Gastrocnemius medialis (tissue), 4 donors: ENCODE measurements at places on chromosomes 2 and 18.

- DNase-seq = no peak
Observed at GRCh38 chr18:46265196-46266156, 161.3 kb downstream of the HAUS1 start.

- DNase-seq = no peak
Observed at GRCh38 chr18:58045242-58046092, 1.4 kb downstream of the NEDD4L start.

- DNase-seq = no peak
Observed at GRCh38 chr2:133415210-133415876, 152.9 kb downstream of the NCKAP5 start.

DNA sequence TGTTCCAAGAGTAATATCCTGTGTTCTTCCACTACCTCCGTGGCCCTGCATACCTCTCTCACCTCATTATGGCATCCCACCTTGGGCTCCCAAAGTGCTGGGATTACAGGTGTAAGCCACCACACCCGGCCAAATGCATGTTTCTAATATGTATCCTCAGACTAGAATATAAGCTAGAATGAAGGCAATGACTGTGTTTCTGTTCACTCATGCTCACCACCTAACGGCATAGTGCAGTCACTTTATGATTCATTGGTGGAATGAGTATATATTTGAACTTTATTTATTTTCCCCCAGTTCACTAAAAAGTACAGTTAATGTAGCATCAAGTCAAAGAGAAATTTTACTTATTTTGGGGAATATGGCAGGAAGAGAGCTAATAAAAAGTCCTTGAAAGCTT is 11.3 kb downstream of the PIGN start:
- DNase-seq = no peak

DNA sequence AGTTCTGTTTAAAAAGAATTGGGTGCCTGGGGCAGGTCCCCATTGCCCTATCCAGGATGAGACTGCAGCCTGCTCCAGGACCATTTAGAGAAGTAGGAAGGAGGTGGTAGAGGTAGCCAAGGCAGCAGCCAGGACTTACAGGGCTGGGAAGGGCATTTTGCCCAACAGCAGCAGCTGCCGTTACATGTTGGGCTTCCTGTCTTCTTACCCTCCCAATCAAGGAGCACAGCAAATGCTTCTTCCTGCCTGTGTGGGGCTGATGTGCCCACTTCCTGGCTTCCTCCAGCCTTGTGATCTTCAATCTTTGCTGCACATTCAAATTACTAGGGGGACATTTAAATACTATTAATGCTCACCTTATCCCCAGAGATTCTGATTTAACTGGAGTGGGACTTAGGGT is 112.0 kb downstream of the QPCT start:
- DNase-seq = no peak

GRCh38 chr2:198697218-198697617 is 760.5 kb downstream of the SATB2 start:
- no peak for DNase-seq
